HFFc6 (cell line): ENCODE measurements at places on chromosomes 12 and 14.

- no peak for DNase-seq
Observed at GRCh38 chr12:89694542-89694941, 14.1 kb downstream of the ATP2B1 start.

DNA sequence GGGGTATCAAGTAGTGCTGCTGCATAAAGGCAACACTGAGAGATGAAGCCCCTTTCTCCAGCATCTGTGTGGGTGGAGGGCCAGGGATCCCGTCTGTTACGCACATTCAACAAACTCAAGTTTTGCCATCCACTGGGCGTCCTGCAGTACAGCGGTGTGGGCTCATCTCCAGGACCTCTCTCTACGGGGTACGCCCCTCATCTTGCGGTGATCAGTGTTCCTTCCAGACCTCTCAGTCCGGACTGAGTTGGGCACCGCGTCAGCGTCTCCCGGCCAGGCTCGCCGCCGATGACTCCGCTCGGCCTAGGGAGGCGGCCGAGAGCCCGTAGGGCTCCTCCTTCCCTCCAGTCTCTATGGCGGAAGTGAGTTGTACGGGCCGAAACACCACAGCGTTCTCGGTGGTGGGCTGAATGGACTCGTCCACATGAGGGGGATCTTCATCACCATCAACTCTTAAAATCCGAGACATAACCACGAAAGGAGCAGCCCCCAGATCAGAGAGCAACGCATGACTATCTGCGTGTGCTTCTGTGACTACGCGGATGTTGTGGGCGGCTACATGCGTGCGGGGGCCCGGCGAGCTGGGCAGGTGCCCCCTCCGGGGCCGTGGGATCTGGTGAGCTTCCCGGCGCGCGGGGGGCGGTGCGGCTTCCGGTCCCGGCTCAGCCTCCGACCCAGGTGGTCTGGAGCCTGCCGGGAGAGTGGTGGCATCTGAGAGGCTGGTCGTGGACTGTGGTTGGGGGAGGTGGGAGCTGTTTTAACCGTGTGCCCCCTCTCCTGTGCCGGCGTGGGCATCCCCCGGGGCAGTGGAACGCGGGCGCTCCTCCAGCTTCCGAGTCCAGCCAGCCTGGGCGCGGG is at the start of gene ATG101:
TSS of gene ATG101 (plus strand) at position 652 of the 858 bp plus-strand sequence. CDS start 3,673 bp downstream, outside the sequence.
- peak; percentile 93 for DNase-seq

GRCh38 chr12:125387206-125387605 is 322.0 kb downstream of the AACS start:
- no peak for DNase-seq

GRCh38 chr12:27178723-27179399 is 65.2 kb upstream of the STK38L start:
- DNase-seq: no peak

GRCh38 chr14:51431741-51432140 is 191.7 kb downstream of the TMX1 start:
- DNase-seq: no peak

GRCh38 chr12:93292213-93292612 is 85.5 kb upstream of the NUDT4 start:
- no peak for DNase-seq

- no peak for DNase-seq
Observed at GRCh38 chr14:100067481-100067880, 2.3 kb downstream of the EVL start.

DNA sequence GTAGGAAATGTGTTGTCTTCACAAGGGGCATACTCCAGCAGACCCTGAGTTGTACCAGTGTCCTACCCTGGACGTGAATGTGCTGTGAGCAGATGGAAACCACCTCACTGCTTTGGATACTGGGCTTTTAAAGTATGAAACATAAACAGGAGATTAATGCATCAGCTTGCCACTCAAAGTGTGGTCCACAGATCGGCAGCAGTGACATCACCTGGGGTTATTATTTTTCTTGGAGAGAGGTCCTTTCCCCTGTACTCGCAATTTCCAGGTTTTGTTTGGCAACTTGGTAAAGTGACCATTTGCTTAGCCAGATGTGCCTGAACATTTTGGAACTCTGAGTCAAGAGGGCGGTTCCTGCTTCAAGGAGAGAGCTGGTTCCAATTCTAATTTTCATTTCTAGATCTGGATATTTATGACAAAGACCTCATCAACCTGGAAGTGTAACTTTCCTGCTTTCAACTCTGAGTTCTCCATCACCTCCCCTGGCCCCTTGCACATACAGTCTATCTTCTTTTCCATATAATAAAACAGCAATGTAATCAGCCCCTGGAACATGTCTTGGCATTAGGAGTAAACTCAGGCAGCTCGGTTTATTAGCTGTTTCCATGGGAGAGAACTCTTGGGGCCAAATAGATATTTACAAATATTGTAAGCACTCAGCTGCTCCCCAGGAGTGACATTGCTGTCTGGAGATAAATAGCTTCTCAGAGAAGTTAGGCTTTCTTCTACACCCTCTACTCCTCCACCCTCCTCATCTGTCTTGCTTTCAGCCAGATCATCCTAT is 237.0 kb upstream of the TBX3 start:
- DNase-seq: no peak

- DNase-seq: no peak
Observed at GRCh38 chr12:107329569-107330324, 236.4 kb upstream of the CRY1 start.

DNA sequence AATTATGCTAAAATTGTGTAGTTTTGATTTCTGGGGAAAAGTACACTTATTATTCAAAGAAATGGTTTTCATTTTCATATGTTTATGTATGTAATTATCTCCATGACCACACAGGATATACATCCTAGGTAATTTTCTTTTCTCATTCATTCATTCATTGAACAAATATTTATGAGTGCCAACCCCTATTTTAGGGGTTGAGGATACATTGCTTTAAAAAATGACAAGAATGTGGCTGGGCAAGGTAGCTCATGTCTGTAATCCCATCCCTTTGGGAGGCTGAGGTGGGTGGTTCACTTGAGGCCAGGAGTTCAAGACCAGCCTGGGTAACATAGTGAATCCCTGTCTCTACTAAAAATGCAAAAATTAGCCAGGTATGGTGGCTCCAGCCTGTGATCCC is 40.9 kb downstream of the SGPP1 start:
- DNase-seq: no peak

DNA sequence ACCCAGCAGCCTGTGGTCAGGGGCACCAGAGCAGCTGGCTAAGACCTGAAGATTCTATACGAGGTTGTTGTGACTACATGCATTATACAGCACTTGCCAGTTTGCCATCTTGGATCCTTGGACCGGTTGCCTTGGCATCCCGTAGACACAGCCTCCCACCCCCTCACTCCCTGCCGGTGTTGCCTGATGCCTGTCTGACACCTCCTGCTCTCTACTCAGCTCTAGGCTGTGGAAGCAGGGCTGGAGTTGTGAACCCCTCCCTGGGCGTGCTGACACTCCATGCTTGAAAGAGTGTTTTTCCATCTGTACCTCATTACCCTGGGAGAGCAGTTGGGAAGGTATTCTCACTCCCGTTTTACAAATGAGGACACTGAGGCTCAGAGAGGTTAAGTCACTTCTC is 2.5 kb downstream of the CHGA start:
- DNase-seq: no peak

DNA sequence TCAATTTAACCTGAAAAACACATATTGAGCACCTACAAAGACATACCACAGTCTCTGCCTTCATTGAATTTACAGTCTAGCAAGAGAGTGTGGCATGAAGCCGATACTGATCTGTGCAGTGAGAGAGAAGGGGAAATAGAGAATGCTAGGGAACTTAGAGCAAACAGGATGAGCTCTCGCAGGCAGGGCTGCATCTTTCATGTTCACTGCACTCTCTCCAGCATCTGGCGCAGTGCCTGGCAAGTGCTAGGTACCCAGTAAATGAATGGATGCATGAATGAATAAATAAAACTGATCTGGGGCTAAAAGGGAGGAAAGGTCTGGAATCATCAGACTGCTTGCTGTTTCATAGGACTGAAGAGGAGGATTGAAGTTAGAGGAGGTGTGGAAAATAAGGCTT is 256.5 kb upstream of the NPAS3 start:
- no peak for DNase-seq

- DNase-seq: no peak
Observed at GRCh38 chr14:71454513-71455332, 477.5 kb upstream of the RGS6 start.

DNA sequence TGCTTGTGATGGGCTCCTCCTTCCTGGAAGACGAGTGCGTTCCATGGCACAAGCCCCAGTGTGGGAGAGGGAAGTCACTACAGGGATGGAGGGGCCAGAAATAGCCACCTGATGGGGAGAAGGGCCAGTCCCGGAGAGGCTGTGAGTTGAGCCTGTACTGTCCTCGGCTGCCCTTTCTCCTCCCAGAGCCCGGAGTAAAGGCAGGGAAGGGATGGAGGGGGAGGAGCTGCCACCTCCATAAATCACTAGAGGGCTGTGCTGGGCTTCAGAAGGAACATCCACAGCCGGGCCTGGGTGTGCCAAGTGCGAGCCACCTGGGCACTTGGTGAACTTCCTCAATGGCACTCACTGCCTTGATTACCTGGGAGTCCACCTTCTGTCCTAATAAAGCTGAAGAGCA is 110.1 kb downstream of the RBM19 start:
- no peak for DNase-seq

DNA sequence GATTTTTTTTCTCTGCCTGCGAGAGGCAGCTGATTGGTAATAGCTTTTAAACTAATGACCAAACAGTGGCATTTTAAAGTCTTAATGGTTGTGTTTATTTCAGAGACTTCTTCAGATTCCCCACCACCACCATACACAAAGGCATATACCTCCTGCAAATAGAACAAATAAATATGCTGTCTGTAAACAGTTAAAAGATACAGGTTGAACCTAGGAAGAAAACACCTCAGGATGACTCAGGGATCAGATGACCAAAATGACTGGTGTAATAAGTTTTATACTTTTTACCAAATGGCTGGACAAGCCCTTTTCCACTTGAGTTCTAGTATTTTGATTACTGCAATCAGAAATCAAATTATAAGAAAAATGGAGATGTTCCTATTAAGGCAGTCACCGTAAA is 364.1 kb downstream of the PAWR start:
- no peak for DNase-seq

- DNase-seq: no peak
Observed at GRCh38 chr12:94190623-94191022, 42.2 kb downstream of the PLXNC1 start.

- DNase-seq: peak; percentile 96
Observed at GRCh38 chr12:68565391-68565903, 45.3 kb upstream of the RAP1B start.

DNA sequence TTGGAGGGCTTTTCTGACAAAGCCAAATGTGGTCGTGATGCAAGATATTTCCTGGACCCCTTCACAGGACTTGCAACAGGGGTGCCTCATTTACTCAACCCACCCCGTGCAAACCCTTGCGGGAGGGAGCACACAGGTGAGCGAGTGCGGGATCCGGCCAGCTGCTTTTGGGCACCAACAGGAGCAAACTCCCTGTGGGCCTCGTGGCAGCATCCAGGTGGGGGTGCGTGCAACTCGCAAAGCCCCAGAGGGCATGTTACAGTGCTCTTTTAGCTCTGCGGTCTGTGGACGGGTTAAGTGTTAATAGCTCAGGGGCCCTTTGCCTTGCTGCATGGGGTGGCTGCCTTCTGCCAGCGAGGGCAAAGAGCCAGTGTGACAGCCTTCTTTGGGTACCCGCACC is 707.6 kb upstream of the MDGA2 start:
- DNase-seq: no peak

GRCh38 chr12:51323966-51324895 is at the start of gene BIN2:
Gene BIN2 (minus strand): TSS chr12:51324174. CDS start chr12:51324102, 72 bp downstream.
- no peak for DNase-seq

- DNase-seq: no peak
Observed at GRCh38 chr14:71647086-71647784, 285.0 kb upstream of the RGS6 start.

DNA sequence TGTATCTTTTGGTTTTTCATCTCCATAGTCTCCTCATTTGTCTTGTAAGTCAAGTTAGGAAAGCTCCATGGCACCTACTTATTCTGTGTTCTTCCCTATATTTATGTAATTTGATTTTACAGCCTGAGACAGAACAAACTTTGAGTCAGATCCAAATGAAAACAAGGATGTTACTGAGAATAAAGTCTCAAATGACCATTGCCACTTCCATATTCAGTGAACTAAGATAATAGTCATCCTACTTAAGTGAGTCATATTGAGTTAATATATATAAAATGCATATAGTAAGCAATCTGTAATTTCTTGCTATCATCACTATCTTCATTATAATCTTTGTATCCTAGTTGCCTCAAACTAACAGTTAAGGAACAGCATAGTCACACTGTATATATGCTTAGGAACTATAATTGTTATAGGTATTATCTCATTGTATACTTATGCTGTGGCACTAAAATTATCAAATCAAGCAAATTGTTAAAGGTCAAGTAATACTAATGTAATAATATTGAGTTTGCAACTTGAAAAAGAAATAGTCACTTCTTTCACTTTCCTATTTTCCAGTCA is 30.8 kb downstream of the TMTC3 start:
- DNase-seq: peak; percentile 57

- DNase-seq: no peak
Observed at GRCh38 chr12:24113701-24114100, 164.2 kb upstream of the SOX5 start.

DNA sequence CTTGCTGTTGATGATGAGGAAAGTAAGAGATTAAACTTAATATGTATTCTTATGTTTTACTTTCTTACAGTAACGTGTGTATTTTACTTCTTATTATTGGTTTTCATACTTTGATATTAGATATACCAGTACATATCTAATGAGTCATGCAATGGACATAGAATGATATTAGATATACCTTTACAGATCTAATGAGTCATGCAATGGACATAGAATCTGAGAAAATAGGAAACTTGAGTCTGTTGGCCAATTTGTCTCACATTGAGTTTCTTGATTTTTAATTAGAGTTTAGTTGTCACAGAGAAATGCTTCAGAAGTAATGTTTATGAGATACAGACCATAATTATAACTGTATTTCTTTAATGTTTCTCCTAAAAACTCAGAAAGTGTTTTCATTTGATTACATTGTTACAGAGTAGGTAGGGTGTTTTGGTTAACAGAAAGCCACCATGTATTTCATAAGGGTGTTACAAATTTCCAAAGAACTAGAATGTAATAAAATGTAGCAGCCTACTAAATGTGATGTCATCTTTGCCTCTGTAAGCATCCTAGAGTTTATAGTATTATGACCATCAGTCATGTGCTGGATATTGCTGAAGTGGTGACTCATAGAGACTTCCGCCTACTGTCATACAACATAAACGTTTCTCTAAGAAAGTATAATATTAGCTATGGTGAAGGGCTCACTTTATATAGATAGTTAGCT is 3.0 kb downstream of the GAS2L3 start:
- DNase-seq: peak; percentile 84

- DNase-seq: no peak
Observed at GRCh38 chr12:2539938-2540337, 254.8 kb upstream of the FKBP4 start.

DNA sequence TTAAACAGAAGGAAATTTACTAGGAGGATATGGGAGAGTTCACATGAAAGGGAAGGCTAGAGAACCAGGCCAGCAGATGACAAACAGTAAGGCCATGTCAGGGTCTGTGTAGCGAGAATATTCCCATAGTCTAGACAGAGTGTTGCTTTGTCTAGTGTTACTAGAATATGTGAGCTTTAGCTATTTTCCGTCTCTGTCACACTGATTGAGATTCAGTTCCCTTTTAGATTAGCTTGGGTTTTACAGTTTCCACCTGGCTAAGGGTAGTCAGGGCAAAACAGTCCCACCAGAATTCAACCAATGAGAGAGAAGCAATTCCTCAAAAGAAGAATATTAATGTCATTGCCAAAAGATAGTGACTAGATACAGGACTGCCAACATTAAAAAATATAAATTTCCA is 82.8 kb upstream of the MDM1 start:
- DNase-seq: no peak

- no peak for DNase-seq
Observed at GRCh38 chr14:66395300-66395699, 90.9 kb upstream of the CCDC196 start.

- DNase-seq: no peak
Observed at GRCh38 chr14:95361373-95362137, 41.8 kb upstream of the CLMN start.
